ENCODE measurements at places on chromosomes 16 and 17. TPM values are rescaled to one million over a fixed set of nuclear protein-coding genes. Genes with fewer than 3 reads are reported as not detected.

KRTAP4-3 gene
- not detected for total RNA-seq

RBFOX1 gene
- total RNA-seq, result not detected

BCL6B gene
- total RNA-seq, result not detected

BCO1 gene
- total RNA-seq, result not detected

ESRP2 gene
- total RNA-seq, result 49.0 TPM

ZSCAN10 gene
- not detected for total RNA-seq
